Dermis microvascular lymphatic vessel endothelial cell (primary cell): ENCODE measurements at places on chromosomes 3 and 15. TPM values are rescaled to one million over a fixed set of nuclear protein-coding genes. Genes with fewer than 3 reads are reported as not detected.

The SUSD5 gene
- total RNA-seq = 0.63 and 1.7 TPM in 2 replicates

The GNB5 gene
- 30.9 and 49.3 TPM in 2 replicates for total RNA-seq

The ZBBX gene
- total RNA-seq = 0.13 TPM in 1 of 2 replicates, not detected in the other

The CNTN3 gene
- total RNA-seq = not detected in 2 replicates

The KCNMB2 gene
- not detected in 2 replicates for total RNA-seq

The MB21D2 gene
- 1.9 and 2.5 TPM in 2 replicates for total RNA-seq

The CCPG1 gene
- total RNA-seq = 38.6 and 47.2 TPM in 2 replicates

The PCOLCE2 gene
- total RNA-seq = 0.13 TPM in 2 replicates

The PLSCR4 gene
- total RNA-seq = 569 and 1,330 TPM in 2 replicates

The GBE1 gene
- total RNA-seq = 60.4 and 73.9 TPM in 2 replicates

The KAT2B gene
- total RNA-seq = 11.6 and 16.2 TPM in 2 replicates

The TGM4 gene
- total RNA-seq = 0.13 TPM in 2 replicates

The GOLGA6D gene
- total RNA-seq = not detected in 2 replicates

The ITIH4 gene
- total RNA-seq = 0.39 and 1.0 TPM in 2 replicates

The TMEM266 gene
- 0.13 TPM in 1 of 2 replicates, not detected in the other for total RNA-seq

The EAF2 gene
- total RNA-seq = 0.51 TPM in 2 replicates

The ADAMTS7 gene
- 6.5 and 8.1 TPM in 2 replicates for total RNA-seq

The PAQR5 gene
- total RNA-seq = not detected in 2 replicates

The FBXO45 gene
- 12.6 and 14.3 TPM in 2 replicates for total RNA-seq

The TMEM202 gene
- not detected in 2 replicates for total RNA-seq

The DCLK3 gene
- not detected in 2 replicates for total RNA-seq

The CDC25A gene
- total RNA-seq = 8.6 and 9.1 TPM in 2 replicates

The SAMD7 gene
- total RNA-seq = not detected in 2 replicates

The SPESP1 gene
- total RNA-seq = 1.4 and 1.9 TPM in 2 replicates

The OPA1 gene
- 34.9 and 46.2 TPM in 2 replicates for total RNA-seq

The COL7A1 gene
- total RNA-seq = under 0.01 and 0.13 TPM in 2 replicates

The IRAK2 gene
- 60.3 and 65.1 TPM in 2 replicates for total RNA-seq

The TM4SF18 gene
- total RNA-seq = 318 and 366 TPM in 2 replicates

The CYP11A1 gene
- total RNA-seq = not detected in 2 replicates

The GOLGA8T gene
- total RNA-seq = under 0.01 and 0.13 TPM in 2 replicates

The BDH1 gene
- total RNA-seq = 1.9 and 3.1 TPM in 2 replicates

The HHATL gene
- not detected in 2 replicates for total RNA-seq

The ITPKA gene
- total RNA-seq = 0.25 and 0.90 TPM in 2 replicates

The C2CD4A gene
- total RNA-seq = 3.2 and 4.3 TPM in 2 replicates

The ARHGAP31 gene
- 20.7 and 26.9 TPM in 2 replicates for total RNA-seq

The FGD5 gene
- total RNA-seq = 86.3 and 122 TPM in 2 replicates

The LMOD3 gene
- total RNA-seq = not detected in 2 replicates

The PLCD1 gene
- total RNA-seq = 13.2 and 13.7 TPM in 2 replicates

The MUC4 gene
- not detected in 2 replicates for total RNA-seq

The CLRN1 gene
- total RNA-seq = not detected in 2 replicates

The OCA2 gene
- not detected in 2 replicates for total RNA-seq

The CYP8B1 gene
- not detected in 2 replicates for total RNA-seq

The RPL39L gene
- 17.7 and 24.9 TPM in 2 replicates for total RNA-seq

The STXBP5L gene
- not detected in 2 replicates for total RNA-seq

The UBP1 gene
- 36.2 and 39.2 TPM in 2 replicates for total RNA-seq

The LRRC31 gene
- not detected in 2 replicates for total RNA-seq

The DPH6 gene
- total RNA-seq = 10.3 and 10.9 TPM in 2 replicates

The LYSMD4 gene
- total RNA-seq = 4.6 and 5.8 TPM in 2 replicates

The AGBL1 gene
- total RNA-seq = not detected in 2 replicates

The LTF gene
- total RNA-seq = 0.13 and 0.26 TPM in 2 replicates

The IDH2 gene
- total RNA-seq = 103 and 113 TPM in 2 replicates

The FETUB gene
- total RNA-seq = not detected in 2 replicates

The CCDC33 gene
- total RNA-seq = not detected in 2 replicates

The PPP2R3A gene
- 4.5 and 4.6 TPM in 2 replicates for total RNA-seq

The SSUH2 gene
- 0.51 TPM in 1 of 2 replicates, not detected in the other for total RNA-seq

The DAPK2 gene
- total RNA-seq = 7.4 and 10.9 TPM in 2 replicates
